NCI-H774 (cell line): ENCODE measurements at places on chromosomes 3 and 15.

GRCh38 chr15:64229129-64229724 lies 66.4 kb upstream of the PPIB start:
- DNase-seq, result no peak

- DNase-seq, result no peak
These were observed 75.0 kb downstream of the TTBK2 start for GRCh38 chr15:42845581-42845980.

DNA sequence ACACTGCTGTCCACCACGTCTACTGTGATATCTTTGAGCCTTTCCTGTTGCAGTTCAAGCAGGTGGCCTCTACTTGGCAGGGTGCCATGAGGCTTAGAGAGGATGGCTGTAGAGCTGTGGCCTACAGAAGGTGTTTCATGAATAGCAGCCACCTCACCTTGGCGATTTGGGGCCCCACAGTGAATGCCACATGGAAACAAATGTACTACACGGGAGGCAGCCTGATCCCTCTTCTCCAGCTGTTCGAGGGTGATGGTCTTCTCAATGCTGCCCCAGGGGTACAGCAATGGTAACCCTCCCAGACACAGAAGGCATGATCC lies 70.7 kb downstream of the FAM43A start:
- peak; percentile 39 for DNase-seq

GRCh38 chr15:69573815-69574475 lies 121.3 kb downstream of the RPLP1 start:
- no peak for DNase-seq
